T-helper 22 cell (primary cell): ENCODE measurements at places on chromosomes 1 and 21.

GRCh38 chr1:12387641-12388040, 157.8 kb downstream of the VPS13D start:
- no peak for DNase-seq

- DNase-seq = no peak
These were observed 65.2 kb upstream of the SPAG17 start for GRCh38 chr1:118250232-118250631.

DNA sequence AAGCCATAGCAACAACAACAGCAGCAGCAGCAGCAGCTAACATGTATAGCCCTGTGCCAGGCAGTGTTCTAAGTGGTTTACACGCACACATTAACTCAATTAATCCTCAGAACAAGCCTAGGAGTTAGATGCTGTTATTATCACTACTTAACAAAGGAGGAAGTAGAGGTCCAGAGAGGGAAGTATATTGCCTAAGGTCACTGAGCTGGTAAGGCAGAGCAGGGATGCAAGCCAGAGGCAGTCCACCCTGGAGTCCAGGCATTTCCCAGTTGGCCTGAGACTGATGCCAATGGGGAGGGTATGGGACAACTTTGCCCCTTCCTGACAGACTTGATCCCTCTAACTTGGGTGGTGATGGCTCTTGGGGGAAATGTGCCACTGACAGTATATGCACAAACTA, 6.8 kb downstream of the CDC14A start:
- DNase-seq = no peak

DNA sequence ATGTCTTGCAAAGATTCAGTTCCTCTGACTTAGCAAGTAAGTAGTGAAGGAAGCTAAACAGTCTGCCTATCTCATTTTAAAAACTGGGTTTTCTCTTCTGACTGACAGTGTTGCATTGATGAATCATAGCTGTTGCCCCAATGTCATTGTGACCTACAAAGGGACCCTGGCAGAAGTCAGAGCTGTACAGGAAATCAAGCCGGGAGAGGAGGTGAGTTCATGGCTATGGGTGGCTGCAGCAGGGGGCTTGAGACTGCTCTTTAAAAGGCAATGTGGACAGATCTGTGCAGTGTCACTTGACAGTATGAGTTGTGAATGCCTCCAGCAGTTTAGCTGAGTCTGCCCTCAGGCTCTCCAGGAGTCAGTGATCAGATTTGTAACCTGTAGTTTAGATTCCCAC, 46.6 kb downstream of the SMYD2 start:
- DNase-seq = no peak
